Upper lobe of right lung (tissue), 1 donor: ENCODE measurements at places on chromosomes 7 and 10. TPM values are rescaled to one million over a fixed set of nuclear protein-coding genes. Genes with fewer than 3 reads are reported as not detected.

DNA sequence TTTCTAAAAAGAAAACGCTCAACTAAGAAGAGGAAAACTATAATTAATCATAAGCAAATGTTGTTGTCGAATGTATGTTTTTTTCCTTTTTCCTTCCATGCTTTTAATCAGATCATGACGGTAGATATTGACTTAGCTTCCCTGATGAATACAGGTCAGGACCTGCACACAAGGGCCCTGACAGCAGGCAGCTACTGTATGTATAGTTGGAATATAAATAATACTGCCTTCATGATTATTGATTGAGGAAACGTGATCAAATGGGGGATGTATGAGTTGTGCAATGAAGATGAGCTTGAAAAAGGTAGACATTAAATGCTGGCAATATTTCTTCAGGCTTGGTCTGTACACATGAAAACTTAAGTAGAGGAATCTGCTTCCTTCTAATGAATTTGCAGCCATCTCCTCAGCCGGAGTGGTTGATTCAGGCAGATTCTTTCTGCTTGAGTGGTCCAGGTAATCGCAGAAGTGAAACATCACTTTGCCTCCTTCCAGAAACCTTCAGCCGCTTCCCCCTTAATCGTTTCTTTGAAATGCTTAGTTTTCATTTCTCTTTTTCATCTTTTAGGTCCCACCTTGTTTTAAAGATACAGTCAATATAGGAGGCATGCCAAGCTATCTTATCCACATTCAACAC, 656.5 kb downstream of the SDK1 start:
- no peaks in the 10 kb centered on the region for H3K27me3 ChIP-seq
- no peaks in the 10 kb centered on the region for H3K4me1 ChIP-seq
- no peaks in the 10 kb centered on the region for H3K36me3 ChIP-seq

DNA sequence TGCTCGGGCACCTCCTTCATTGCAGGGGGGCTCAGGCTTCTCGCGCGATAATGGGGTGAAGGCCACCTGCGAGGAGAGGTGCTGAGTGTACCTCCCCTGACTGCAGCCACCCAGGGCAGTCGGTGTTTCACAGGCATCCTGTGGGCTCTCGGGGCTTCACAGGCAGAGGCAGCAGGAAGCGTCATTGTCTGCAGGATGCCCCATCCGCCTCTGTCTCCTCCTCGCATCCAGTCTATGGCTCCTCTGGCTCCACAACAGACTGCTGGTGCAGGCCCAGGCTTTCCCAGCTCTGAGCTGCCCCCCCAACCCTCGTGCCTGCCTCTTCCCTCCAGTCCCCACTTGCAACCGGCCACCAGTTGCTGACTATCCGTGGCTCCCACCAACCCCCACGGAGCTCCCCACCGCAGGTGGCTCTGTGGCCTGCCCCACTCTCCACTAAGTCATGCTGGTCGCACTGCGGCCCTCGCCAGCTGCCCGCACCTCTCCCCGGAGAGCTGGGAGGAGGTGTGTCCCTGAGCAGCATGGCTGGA, 36.5 kb downstream of the CAMK2B start:
- H3K27ac ChIP-seq: no peak overlapping the region
- peaks cover 10% of the 10 kb centered on the region for H3K4me1 ChIP-seq

GRCh38 chr7:97081521-97082300, 35.8 kb upstream of the SDHAF3 start:
- H3K36me3 ChIP-seq: no peaks in the 10 kb centered on the region
- H3K4me3 ChIP-seq: no peak overlapping the region
- no peak for DNase-seq
- H3K27me3 ChIP-seq: peaks cover 14% of the 10 kb centered on the region
- H3K27ac ChIP-seq: no peak overlapping the region
- no peaks in the 10 kb centered on the region for H3K4me1 ChIP-seq

DNA sequence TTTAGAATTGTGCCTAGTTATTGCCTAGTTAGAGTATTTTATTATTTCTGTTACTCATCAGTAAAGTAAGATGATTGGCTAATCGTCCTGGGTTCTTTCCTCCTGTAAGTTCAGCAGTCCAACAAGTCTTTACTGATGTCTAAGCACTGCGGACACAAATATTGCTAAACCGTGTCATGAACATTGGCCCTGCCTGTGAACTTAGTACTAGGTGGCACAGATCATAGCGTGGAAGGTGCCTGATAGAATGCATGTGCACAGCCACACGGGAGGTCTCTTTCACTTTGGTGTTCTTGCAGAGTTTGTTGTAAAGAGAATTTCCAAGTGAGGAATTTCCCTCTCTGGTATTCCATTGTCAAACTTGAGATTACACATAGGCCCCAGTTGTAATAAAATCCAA, 38.0 kb downstream of the RBM33 start:
- H3K4me1 ChIP-seq: no peaks in the 10 kb centered on the region
- H3K36me3 ChIP-seq: peaks cover 38% of the 10 kb centered on the region
- no peak overlapping the region for H3K4me3 ChIP-seq
- H3K27me3 ChIP-seq: no peaks in the 10 kb centered on the region
- H3K27ac ChIP-seq: no peak overlapping the region

DNA sequence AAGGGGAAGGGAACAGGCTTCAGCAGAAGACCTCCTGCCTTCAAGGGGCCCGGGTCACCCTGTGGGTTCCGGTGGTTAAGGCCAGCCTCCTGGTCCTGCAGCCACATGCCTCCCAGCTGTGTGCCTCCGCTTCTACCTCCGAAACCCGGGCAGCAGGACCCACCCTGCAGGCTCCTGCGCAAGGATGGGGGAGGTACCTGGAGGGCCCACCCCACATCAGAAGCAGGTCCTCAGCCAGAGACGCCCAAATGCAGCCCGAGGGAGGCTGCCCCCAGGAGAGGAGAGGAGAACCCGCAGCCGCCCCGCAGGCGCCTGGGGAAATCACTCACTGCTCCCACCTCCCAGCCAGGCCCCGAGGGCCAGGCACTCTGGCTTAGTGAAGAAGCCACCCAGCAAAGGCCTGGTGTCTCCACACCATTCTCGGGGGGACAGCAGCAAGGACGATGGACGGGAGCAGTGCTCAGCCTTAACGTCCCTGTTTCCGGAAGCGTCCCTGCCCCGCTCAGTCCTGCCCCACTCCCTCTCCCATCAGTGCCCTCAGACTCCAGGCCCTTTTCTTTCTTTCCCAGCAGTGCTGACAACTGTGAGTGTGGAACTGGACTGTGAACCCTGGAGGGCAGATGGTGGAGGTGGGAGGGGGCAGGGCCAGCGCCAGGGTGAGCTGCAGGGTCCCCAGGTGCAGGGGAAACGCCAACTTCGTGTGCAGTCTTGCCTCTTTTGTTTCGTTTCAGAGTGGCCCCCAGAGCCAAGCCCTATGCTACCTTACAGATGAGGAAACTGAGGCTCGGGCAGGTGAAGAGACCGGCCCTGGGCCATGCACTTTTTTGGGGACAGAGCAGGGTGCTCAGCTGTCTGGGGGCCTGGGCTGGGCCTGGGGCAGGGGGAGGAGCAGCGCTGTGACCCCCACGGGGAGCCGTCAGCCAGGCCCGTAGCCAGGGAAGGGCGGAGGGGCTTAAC, 138.0 kb downstream of the FAM53B start:
- no peaks in the 10 kb centered on the region for H3K36me3 ChIP-seq
- H3K27me3 ChIP-seq: no peaks in the 10 kb centered on the region
- DNase-seq: no peak
- no peak overlapping the region for H3K4me3 ChIP-seq

- no peaks in the 10 kb centered on the region for H3K27me3 ChIP-seq
- H3K27ac ChIP-seq: no peak overlapping the region
- no peak overlapping the region for H3K4me3 ChIP-seq
- no peaks in the 10 kb centered on the region for H3K36me3 ChIP-seq
These were observed 13.1 kb downstream of the PLEKHS1 start for GRCh38 chr10:113764582-113764981.

- H3K36me3 ChIP-seq: no peaks in the 10 kb centered on the region
- no peak overlapping the region for H3K27ac ChIP-seq
- no peak for DNase-seq
- H3K27me3 ChIP-seq: no peaks in the 10 kb centered on the region
These were observed 9.5 kb upstream of the LMTK2 start for GRCh38 chr7:98097042-98097645.

DNA sequence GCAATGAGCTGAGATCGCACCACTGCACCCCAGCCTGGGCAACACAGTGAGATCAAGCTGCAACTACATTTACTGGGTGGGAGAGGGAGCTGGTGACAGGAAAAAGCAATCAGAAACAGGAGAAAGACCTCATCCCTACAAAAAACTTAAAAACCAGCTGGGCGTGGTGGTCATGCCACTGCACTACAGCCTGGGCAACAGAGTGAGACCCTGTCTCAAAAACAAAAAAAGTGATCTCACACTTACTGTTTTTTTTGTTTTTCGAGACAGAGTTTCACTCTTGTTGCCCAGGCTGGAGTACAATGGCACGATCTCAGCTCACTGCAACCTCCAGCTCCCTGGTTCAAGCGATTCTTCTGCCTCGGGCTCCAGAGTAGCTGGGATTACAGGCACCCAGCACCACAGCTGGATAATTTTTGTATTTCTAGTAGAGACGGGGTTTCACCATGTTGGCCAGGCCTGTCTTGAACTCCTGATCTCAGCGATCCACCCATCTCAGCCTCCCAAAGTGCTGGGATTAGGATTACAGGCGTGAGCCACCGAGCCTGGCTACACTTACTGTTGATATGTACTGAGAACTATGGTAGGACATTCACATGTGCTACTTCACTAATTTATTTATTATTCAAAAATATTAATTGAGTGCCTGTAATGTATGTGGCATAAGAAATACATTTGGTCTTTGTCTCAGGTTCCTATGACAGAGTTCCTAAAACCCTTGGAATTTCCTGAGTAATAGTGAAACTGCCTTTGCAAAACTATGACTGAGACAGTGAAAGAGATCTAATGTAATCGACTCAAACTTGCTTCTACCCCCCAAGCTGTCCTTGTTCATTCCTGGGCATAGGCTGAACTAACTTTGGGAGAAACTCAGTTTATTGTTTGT, 27.7 kb upstream of the NRBF2 start:
- H3K27me3 ChIP-seq: no peaks in the 10 kb centered on the region
- H3K4me1 ChIP-seq: no peaks in the 10 kb centered on the region
- no peak overlapping the region for H3K4me3 ChIP-seq
- H3K36me3 ChIP-seq: no peaks in the 10 kb centered on the region
- H3K27ac ChIP-seq: no peak overlapping the region

GRCh38 chr7:351256-351655, 61.3 kb downstream of the FOXL3 start:
- H3K4me3 ChIP-seq: peak overlapping the region; percentile 29
- no peaks in the 10 kb centered on the region for H3K4me1 ChIP-seq
- no peaks in the 10 kb centered on the region for H3K27me3 ChIP-seq
- no peaks in the 10 kb centered on the region for H3K36me3 ChIP-seq
- DNase-seq: no peak

GRCh38 chr10:35397953-35398352, 61.6 kb downstream of the CCNY start:
- peaks cover 62% of the 10 kb centered on the region for H3K4me1 ChIP-seq
- no peaks in the 10 kb centered on the region for H3K27me3 ChIP-seq
- no peak for DNase-seq
- peak overlapping the region; percentile 24 for H3K27ac ChIP-seq
- H3K4me3 ChIP-seq: no peak overlapping the region

DNA sequence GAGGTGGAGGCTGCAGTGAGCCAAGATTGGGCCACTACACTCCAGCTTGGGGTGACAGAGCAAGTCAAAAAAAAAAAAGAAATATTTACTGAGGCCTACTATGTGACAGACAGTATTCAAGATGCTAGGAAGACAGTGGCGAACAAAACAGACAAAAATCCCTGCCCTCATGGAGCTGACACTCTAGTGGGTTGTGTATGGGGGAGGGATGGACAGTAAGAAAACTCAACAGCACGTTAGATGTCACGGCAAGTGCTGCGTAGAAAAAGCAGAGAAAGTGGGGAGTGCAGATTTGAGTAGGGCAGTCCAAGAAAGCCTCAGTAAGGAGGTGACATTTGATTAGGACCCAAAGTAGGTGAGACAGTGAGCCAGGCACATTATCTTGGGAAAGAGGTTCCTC, 10.1 kb downstream of the CAMK2G start:
- H3K27me3 ChIP-seq: no peaks in the 10 kb centered on the region
- peaks cover 32% of the 10 kb centered on the region for H3K4me1 ChIP-seq
- H3K27ac ChIP-seq: no peak overlapping the region
- DNase-seq: no peak
- peaks cover 30% of the 10 kb centered on the region for H3K36me3 ChIP-seq
- H3K4me3 ChIP-seq: no peak overlapping the region

GRCh38 chr10:118720685-118721538, 33.9 kb downstream of the CACUL1 start:
- no peak overlapping the region for H3K4me3 ChIP-seq
- peaks cover 6% of the 10 kb centered on the region for H3K4me1 ChIP-seq
- H3K36me3 ChIP-seq: no peaks in the 10 kb centered on the region
- no peak overlapping the region for H3K27ac ChIP-seq
- no peak for DNase-seq

SPDYE16 gene
- total RNA-seq: 0.90 TPM

TFPI2 gene
- 7.1 TPM for total RNA-seq

ANKRD61 gene
- total RNA-seq: not detected

ITGB8 gene
- 4.6 TPM for total RNA-seq

CHST3 gene
- total RNA-seq: 15.6 TPM

UBTD1 gene
- 37.5 TPM for total RNA-seq

SLC18A3 gene
- total RNA-seq: not detected
